ENCODE measurements at places on chromosomes 7 and 10.

DNA sequence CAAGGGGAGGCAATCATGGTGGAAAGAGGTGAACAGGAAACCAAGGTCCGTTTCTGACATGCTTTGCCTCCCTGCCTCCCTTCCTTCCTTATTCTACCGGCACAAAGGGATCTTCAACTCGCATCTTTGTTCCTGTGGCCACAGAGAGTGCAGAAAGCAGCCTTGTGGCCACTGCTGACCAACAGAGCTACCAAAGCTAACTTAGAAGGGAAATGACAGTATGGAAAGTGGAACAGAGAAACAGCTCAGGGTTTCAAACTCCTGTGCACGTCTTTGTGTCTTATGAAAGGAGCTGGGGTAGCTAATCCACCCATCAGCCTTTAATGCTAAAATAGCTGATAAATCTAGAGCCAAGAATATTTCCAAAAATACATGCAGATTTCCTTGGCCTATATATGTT lies 588.0 kb downstream of the SORCS1 start:
- no peak for DNase-seq

GRCh38 chr7:92297736-92298135 lies 52.0 kb downstream of the ANKIB1 start:
- no peak for DNase-seq

- DNase-seq, result no peak
Measured at GRCh38 chr7:425794-426188, 93.9 kb downstream of the PDGFA start.

DNA sequence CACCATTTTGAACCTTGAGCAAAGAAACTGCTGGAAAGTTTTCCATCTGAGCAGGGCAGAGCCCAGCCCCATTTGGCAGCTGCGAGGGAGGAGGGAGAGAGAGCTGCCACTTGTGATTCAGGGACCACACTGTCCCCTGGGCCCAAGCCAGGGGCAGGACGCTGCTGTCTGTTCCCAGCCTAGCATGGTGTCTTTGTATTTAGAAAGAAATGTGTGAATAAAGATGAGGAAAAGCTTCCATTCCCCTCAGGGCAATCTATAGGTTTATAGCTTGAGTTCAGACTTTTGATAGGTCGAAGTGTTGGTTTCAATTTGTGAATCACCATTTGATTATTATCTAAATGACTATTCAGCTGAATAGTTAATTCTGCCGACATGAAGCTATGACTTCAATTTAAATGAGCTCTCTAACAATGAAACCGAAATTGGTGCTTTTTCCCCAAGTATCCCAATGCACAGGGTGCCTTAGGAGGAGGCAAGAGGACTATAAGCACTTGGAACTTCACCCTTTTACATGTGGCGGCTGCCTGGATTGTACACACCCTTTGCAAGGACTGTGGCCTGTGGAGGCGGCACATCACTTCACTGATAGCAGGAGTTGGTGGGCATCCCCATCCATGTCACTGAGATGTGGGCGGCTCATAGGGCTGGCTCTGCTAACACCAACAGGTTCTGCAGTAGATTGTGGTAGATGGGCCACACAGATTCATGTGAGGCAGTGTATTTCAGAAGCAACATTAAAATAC lies 223.5 kb downstream of the CCDC3 start:
- no peak for DNase-seq

- DNase-seq, result peak; percentile 30
Measured at GRCh38 chr10:132306864-132307751, 642 bp downstream of the STK32C start.

DNA sequence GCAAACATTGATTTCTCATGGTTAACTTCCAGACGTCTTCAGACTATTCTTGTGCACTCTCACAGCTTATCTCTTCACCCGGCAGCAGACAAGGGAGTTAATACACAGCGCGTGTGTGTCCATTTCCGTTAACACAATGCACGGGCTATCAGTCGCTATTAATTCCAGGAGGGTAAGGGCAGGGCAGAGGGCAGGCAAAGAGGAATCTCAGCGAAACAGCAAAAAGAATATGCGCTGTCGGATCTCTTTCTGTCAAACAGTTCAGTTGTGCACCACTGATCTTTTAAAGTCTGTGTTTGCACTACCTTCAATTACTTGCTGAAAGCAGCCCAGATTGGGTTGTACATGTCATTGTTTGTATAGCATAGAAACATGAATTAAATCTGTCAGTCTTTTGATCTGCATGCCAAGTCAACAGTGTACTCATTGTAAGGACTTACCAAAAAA lies 41.1 kb upstream of the CABCOCO1 start:
- DNase-seq, result no peak
